ENCODE measurements at places on chromosomes 7 and 10. TPM values are rescaled to one million over a fixed set of nuclear protein-coding genes. Genes with fewer than 3 reads are reported as not detected.

Gene NACAD
- 0.08 TPM for total RNA-seq

Gene RBM48
- 45.4 TPM for total RNA-seq

Gene TNPO3
- total RNA-seq: 18.7 TPM

Gene POLL
- 23.3 TPM for total RNA-seq

Gene ZNF212
- 12.1 TPM for total RNA-seq

Gene TAS2R41
- total RNA-seq: 0.69 TPM

Gene SLC26A3
- total RNA-seq: not detected

Gene PNLIPRP3
- not detected for total RNA-seq

Gene PRSS37
- not detected for total RNA-seq

Gene ITPRID1
- not detected for total RNA-seq

Gene CUZD1
- total RNA-seq: 0.27 TPM

Gene CPVL
- 4.5 TPM for total RNA-seq

GRCh38 chr10:97196223-97197029, 10.7 kb upstream of the SLIT1 start:
- DNase-seq: peak; percentile 62

GRCh38 chr7:158620418-158620817, 32.8 kb upstream of the PTPRN2 start:
- no peak for DNase-seq

DNA sequence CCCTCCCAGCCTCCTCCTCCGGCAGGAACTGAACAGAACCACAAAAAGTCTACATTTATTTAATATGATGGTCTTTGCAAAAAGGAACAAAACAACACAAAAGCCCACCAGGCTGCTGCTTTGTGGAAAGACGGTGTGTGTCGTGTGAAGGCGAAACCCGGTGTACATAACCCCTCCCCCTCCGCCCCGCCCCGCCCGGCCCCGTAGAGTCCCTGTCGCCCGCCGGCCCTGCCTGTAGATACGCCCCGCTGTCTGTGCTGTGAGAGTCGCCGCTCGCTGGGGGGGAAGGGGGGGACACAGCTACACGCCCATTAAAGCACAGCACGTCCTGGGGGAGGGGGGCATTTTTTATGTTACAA, 83.3 kb downstream of the PAX2 start:
- DNase-seq: no peak

DNA sequence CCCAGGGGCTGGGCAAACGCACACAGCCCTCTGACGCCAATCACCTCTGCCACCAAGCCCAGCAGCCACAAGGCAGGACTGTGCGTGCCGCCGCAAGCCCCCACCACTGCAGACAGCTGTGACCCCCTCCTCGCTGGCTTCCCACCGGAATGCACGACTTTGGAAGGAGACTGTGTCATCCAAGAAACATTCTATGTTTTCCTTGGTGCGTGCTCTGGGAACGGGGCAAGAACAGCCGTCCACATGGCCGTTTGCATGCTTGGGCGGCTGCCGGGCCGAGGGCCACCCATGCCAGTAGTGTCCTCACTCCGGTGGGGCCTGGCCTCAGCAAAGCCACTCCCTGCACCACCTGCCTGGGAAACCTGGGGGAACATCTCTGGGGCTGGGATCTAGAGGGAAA, 17.6 kb upstream of the ELN start:
- DNase-seq: no peak

DNA sequence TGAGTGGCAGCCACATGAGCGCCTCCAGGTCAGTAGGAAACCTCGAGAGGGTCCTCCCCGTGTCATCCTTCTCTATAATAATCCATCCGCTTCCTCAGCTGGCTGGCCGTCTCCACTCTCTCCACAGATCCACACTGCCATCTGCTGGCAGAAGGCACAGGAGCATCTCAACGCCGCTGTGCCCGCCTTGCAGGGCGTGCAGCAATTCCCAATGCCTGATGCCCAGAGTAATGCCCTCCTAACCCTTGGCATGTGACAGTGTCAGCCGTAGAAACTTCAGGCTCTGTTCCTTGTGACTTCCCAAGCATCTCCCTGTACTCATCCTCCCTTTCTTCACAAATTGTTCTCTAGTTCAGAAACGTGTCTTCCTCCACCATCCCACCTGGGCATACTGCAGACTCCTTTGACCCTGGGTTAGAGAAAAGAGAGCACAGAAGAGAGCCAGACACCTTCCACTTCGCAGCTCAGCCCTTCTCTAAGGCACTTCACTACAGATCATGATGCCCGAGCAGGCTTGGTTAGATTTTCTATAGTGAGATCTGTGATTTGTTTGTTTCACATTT, 70.8 kb downstream of the XPNPEP1 start:
- DNase-seq: peak; percentile 63

GRCh38 chr10:26675873-26676257, 21.6 kb upstream of the PDSS1 start:
- DNase-seq: no peak

- no peak for DNase-seq
These were observed 23.4 kb downstream of the ARHGEF5 start for GRCh38 chr7:144378651-144379050.

GRCh38 chr10:129771576-129771975, 192.5 kb downstream of the EBF3 start:
- no peak for DNase-seq

DNA sequence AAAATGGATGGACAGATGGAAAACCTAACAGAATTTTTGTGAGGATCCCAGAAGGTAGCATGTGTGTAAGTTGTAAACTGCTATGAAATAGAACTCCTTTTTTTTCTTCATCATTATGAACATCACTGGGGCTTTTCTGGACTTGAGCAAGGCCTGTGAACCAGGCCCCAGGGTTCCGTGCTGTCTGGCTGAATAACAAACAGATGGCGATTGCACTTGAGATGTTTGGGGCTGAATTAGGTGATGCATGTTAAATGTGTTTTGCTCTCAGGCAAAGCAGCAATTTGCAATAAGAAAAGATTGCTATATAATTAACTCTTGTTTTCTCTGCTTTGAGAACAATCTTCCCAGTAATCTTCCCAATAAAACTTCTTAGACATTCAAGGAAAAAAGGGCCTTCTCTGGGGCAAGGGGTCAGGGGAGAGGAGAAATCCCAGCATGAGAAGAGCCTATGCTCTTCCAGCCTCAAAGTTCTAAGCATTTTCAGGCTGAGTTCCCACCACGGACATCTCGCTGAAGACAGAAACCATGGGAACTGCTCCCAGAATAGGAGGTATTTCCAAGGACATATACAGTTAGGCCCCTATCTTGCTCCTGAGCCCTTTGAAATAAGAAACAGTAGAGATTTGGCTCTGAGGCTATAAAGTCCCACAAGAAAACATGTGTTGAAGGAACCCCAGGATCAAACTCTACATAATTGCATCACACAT, 98.7 kb downstream of the ITIH5 start:
- DNase-seq: no peak

GRCh38 chr7:67655168-67655567, 658.5 kb downstream of the TYW1 start:
- DNase-seq: no peak

GRCh38 chr10:110433740-110434139, 64.0 kb upstream of the DUSP5 start:
- no peak for DNase-seq

DNA sequence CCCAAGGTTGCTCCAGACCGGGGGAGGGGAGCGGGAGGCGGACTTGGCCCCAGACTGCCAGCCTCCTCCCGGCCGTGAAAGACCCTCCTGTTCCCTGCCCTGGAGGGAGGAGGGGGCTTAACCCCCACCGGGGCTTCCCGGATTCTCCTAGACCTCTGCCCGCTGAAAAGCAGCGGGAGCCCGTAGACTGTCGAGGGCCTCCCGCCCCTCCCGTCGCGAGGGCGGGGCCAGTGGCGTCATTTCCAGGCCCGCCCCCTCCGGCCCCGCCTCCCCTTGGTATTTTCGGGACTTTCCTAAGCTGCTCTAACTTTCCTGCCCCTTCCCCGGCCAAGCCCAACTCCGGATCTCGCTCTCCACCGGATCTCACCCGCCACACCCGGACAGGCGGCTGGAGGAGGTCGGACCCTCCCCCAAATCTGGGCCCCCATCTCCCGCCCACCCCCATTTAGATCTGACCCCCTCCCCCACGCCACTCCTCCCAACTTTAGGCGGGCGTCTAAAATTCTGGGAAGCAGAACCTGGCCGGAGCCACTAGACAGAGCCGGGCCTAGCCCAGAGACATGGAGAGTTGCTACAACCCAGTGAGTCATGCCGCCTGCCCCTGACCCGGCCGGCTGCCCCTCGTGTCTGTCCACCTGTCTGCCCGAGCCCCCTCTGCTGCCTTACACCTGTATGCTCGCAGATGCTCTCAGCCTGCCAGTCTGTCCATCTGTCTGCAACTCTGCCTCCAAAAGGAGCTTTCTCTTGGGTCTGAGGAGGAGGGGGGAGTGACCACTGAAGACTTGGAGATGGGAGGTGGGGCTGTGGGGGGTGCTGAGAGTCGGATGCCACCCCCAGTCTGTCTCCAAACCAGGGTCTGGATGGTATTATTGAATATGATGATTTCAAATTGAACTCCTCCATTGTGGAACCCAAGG, at the start of gene NFKB2:
TSS of gene NFKB2 (plus strand) at position 306 of the 917 bp plus-strand sequence. CDS start at position 561, 255 bp downstream.
- DNase-seq: peak; percentile 85

DNA sequence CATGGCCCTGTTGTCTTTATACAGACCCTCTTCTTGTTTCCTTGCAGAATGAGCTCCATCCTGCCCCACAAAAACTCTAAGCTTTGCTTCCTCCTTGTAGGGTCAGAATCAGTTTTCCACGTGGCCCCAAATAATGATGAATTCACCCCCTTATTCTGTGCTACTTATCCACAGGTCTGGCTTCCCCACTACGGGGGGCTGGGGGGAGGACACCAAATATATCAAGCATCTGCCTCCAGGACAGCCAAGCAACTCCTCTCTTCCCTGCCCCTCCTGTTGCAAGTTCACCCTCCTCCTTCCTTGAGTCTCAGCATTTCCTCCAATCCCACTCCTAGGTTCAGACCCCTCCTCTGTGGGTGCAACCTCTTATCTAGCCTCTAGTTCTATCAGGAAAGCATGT, 743.3 kb downstream of the GRID1 start:
- DNase-seq: no peak

DNA sequence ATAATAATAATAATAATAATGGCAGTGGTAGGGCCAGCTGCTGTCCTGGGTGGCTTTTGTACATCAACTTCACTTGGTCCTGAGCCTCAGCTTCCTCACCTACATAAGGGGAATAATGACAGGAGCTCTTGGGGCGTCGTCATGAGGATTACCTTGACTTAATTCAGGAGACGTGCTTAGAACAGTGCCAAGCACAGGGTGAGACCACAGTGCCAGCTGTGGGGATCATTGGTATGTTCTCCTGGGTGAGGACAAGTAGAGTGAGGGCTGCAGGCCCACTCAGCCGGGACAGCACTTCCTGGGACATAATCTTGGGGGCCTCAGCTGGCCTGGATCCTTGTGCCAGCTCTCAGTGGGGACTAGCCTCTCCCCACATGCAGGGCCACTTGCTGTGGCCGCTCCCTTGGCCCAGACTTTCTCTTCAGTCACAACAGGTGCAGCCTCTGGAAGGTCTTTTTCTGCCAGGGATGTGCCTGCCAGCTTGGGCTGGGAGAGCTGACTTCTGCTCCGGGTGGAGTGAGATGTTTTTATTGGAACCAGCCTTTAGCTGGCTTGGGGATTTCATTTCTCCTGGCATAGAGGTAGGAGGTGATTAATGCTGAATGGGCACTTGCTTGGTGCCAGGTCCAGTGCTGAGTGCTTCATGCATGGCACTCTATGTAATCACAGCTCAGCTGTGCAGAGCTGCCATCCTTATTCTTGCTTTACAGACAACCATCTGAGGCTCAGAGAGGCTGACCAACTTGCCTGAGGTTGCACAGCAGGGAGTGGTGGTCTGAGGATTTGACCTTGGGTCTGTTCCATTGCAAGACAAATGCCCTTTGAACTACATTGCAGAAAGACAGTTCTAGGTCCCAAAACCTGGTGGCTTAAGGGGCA, 45.3 kb downstream of the TSPAN15 start:
- no peak for DNase-seq
